ENCODE measurements at places on chromosomes 4 and X.

DNA sequence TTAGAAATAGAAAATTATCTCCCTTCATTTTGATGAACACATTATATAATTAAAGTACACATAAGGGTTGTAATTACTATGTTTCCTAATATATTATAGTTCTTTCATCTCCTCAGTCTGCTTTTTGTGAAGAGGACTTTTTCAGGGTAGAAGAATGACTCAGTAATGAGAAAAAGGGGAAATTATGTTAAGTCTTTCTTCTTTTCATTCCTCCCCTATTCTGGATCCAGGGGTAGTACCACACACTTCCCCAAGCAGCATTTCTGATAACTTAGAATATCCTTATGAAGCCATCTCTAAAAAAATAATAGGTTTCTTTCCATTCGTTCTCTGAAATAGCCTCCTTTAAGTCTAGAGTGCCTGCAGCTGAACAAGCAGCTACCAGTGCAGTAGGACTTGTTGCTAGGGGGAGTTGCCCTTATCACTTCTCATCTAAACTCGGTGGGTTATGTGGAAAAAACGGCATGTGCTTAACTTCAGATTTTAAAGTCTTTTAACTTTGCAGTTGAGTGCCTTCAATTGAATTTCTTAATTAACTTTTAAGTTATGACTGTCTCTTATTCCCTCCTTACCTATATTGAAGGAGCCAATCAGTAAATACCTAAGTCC lies 184.8 kb downstream of the ARHGAP24 start:
- DNase-seq: no peak

DNA sequence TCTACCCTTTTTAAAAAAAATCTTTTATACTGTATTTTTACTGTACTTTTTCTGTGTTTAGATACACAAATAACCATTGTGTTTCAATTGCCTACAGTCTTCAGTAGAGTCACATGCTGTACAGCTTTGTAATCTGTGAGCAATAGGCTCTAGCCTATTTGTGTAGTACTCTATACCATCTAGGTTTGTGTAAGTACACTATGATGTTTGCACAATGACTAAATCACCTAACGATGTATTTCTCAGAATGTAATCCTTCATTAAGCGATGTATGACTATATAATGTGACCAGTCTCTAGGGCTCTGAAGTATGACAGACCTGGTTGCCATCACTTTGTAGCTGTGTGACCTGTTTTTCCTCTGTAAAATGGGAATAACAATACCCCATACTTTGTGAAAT lies 14.2 kb upstream of the DCAF4L1 start:
- DNase-seq: no peak

- no peak for DNase-seq
Measured at GRCh38 chrX:123743312-123743711, 10.5 kb upstream of the THOC2 start.

DNA sequence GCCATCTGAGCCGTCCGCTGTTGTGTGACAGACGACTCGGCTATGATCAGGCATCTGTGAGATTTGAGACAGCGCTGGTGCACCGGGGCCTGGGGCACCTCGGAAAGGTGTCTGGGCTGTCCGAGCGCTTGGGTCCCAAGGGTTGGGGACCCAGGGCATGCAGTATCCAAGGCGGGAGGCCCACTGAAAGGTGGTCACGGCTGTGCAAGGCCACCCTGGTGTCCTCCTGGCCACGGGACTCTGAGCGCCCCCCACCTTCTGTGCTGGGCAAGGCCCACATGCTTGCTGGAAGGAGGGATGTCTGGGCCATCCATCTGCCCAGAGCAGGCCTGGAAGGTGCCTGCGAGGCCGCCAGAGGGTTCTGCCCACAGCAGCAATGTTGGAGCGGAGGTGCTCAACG lies 19.9 kb downstream of the TACC3 start:
- no peak for DNase-seq

DNA sequence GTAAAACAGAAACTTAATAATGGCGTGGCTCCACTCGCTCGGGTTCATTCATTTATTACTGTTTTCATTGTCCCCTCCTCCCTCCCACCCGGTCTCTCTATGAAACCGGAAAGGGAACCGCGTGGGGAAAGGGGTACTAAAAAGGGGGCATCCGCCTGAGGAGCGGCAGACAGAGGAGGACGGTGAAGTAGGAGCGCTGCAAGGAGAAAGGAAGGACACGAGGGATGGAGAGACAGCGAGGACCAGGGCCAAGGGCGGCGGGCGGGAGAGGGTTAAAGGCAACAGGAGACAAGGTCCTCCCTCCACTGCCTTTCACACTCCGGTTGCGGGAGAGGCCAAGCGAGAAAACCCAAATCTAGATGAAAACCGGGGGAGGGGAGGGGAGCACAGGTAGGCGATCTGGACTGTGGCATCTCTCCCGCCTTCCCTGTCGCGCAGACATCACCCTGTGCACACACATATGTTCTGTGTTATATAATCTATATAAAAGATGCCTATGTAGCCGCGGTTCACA lies 829 bp downstream of the ELOVL6 start:
- peak; percentile 6 for DNase-seq

DNA sequence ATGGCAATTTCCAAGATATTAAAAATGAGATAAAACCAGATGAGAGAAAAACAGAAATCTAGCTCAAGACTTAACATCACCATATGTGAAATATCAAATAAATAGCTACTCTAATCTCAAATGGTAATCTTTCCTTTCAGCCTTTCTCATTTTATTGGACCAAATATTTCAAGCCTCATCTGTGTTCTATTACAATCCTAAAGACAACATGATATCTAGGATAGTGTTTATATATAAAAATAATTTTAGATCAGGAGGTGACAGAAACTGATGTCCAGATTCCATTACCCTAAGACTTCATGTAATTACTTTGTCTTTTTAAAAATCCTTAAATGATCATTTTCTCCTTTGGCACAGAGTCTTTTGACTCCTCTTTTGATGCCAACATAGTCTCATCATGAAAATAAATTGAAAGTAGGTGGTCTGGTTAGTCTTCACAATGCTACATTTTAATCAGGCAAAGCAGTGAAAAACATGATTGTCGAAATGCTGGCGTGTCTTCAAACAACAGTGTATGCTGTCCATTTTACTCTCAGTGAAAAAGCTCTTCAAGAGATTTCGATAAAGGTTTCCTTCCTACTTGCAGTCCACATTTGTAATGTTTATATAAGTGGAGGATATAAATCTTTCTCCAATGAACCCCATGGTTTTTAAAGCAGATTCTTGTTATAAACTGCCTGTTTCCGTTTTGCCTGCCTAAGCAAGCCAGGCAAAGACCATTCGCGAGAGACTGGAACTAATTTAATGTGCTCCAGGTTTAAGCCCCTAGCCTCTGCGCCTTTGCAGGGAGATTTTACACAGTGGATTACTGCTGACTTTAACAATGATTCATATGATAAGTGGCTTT lies 169.8 kb downstream of the SCFD2 start:
- no peak for DNase-seq

All from stimulated activated CD8-positive, alpha-beta memory T cell treated with anti-CD3 and anti-CD28 coated beads, Interleukin-7, amount 100 ng/mL, for 1 hour (primary cell).